ENCODE measurements at places on chromosomes 3 and 15.

DNA sequence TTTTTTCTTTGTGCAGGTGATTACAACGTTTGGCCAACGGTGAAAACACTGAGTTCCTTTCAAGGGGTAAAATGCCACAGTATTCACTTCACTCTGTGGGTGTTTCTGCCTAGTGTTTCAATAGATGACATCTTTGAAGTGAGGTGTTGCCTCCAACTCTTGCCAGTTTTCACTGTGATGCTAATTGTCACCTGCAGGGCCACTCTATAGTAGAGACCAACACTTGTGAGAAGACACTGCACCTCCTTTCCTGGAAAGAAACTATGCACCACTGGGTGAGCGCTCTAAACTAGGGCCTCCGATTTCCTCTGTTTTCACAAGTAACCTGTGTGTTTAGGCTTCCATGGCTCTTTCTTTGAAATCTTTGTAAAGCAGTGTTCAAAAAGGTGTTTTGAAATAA is 98.3 kb downstream of the THRB start:
- DNase-seq: no peak

DNA sequence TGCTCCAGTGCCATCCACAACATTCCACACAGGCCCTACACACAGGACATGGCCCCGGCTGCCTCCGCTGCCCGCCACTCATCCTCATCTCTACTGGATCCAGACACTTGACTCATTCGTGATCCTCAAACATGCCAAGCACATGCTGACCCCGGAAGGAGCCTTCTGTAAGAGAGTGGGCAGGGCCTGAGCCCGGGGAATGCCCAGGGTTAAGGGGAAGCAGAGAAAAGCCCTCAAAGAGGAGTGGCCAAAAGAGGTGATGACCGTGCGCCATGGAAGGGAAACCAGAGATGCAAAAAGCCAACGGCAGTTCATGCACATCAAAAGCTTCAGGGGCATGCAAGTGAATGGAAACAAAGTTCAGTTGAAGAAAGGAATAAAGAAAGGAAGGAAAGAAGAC is 46.1 kb downstream of the RFTN1 start:
- DNase-seq: peak; percentile 21

- DNase-seq: no peak
Observed at GRCh38 chr3:153442386-153442785, 280.4 kb downstream of the RAP2B start.

DNA sequence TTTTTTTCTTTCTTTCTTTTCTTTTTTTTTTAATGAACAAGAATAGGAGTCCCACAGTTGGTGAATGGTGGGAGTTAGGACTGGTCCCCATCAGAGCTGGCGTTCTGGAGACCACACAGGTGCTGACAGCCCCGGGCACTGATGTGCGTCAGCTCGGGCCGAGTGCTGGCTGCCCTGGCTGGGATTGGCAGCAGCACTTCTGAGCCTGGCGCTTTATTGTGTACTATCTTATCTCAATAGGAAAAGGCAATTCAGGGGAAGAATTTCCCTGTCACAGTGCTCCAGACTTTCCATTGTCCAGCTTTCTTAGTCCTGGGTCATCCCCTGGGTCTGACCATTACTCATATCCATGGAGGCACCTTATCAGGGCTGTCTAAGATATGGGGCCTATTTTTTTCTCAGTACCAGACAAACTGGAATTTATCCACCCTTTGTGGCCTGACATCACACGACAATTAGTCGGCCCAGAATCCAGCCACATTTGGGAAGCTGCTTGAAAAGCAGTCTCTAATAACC is 54.1 kb downstream of the TMEM44 start:
- no peak for DNase-seq

DNA sequence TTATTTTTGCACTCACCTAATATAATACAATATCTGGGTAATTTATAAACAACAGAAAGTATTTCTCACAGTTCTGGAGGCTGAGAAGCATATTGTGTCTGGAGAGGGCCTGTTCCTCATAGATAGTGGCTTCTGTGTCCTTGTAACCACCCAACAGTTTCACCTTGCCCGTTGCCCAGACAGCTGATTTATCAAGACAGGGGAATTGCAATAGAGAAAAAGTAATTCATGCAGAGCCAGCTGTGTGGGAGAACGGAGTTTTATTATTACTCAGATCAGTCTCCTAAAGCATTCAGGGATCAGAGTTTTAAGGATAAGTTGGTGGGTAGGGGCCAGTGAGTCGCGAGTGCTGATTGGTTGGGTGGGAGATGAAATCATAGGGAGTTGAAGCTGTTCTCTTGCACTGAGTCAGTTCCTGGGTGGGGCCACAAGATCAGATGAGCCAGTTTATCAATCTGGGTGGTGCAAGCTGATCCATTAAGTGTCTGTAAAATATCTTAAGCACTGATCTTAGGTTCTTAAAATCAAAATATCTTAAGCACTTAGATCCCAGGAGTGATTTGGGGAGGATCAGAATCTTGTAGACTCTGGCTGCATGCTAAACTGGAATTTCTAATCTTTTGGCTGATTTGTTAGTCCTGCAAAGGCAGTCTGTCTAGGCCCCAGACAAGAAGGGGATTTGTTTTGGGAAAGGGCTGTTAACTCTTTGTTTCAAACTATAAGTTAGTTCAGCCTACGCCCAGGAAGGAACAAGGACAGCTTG is 33.9 kb upstream of the C15orf39 start:
- no peak for DNase-seq

GRCh38 chr3:12499474-12499873 is 15.2 kb downstream of the TSEN2 start:
- DNase-seq: no peak

DNA sequence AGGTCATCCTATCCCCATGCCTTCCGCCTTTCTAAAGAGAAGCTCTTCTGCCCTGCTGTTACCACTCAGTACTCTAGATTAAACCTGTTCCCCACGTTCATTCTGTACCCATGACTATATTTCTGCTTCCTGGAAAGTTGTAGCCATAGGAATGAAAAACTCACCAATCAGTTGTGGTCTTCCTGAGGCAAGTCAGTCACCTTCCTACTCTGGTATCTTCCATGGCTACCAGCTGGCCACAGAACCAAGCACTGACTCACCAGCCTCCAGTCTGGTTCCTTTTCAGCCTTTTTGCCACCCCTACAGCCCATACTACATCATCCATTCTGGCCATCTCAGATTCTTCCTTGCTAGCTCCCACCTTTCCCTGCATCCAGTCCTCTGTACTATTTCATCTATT is 46.4 kb downstream of the TMEM44 start:
- no peak for DNase-seq

- DNase-seq: peak; percentile 10
Observed at GRCh38 chr3:49339581-49339940, 292 bp downstream of the USP4 start.

- DNase-seq: no peak
Observed at GRCh38 chr15:31997711-31998110, 32.6 kb upstream of the CHRNA7 start.

DNA sequence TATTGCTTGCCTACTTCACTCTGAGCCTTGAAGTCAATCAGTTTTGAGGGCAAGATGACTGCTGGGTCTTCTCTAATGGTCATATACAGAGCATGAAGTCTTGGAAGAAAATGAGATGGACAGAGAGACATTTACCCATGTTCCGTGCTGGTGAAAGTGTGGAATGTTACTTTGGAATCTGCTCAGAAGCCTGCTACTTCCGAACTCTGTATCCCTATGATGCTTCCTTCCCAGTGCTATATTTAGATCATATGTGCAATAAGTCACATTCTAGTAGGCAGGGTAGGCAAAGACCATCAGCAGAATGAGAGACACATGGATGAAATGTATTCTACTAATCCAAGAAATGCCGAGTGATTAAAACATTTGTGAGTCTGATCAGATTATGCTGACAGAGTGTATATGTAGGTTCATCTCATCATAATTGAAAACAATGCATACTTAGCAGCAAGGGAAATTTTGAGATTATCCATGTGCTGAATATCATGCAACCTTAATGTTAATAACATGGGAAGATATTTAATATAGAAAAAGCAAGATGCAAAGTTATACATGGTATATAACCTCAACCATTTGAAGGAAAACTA is 60.5 kb downstream of the RAB7A start:
- no peak for DNase-seq

DNA sequence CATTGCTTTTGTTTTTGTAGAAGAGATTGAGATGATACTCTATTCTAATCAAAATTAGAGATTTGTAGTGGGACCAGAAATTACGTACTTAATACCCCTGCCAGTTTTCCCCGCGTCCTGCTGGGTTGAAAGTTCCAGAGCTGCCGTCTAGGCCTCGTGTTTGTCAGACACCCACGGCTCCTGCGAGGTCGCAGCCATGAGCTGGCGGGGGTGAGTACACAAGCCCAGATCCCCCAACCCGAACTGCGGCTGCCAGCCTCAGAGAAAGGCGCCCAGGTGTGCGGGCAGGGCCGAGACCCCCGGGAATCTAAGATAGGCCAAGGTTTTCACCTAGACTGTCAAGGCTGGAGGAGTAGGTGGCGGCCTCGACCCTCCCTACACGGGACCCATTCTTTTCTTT is 26.3 kb downstream of the GPR160 start:
- DNase-seq: no peak

DNA sequence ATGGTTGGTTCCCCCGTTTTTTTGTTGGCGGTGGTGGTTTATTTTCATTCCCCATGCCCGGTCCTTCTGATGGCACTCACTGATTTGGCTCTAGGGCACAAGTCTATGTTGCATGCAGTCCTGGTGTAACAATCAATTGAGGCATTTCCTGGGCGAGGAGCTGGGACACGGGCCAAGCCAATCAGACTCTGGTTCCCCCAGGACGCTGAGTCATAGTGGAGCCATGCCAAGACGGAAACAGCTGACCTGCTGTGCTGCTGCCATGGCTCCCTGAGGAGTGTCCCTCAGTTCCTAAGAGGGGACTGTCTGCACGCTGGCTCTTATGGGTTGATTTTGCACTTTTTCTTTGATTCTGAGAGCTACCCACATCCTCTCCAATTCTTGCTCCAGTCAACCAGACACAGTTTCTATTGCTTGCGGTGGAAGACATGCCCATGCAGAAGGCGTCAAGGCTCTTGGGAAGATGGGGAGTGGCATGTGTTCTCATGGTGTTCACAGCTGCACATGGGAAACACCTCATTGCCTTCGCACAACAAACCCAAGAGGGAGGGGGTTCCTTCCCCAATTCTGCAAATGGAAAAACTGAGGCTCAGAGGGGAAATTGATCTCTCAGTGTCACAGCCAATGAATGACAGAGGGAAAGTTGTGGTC is 28.3 kb upstream of the ALDH1L1 start:
- DNase-seq: no peak

DNA sequence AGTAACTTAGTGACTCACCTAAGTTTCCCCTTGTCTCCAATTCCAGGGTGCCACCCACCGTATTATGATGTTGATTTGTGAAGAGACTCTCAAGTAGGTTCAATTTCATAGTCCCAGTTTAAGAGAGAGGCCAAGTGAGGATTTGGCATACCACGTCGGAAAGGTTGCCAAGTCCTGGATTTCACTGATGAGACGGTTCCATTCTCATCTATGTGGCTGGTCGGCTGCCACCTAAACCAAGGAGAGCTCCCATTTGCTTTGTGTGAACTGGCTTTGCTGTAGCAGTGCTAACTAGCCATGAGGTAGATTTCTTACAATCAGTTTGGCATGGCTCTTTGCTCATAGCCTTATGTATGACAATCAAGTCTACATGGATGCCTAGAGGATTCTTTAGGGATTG is 653.6 kb downstream of the NLGN1 start:
- no peak for DNase-seq

- no peak for DNase-seq
Observed at GRCh38 chr3:182979674-182980191, 605 bp downstream of the DCUN1D1 start.

DNA sequence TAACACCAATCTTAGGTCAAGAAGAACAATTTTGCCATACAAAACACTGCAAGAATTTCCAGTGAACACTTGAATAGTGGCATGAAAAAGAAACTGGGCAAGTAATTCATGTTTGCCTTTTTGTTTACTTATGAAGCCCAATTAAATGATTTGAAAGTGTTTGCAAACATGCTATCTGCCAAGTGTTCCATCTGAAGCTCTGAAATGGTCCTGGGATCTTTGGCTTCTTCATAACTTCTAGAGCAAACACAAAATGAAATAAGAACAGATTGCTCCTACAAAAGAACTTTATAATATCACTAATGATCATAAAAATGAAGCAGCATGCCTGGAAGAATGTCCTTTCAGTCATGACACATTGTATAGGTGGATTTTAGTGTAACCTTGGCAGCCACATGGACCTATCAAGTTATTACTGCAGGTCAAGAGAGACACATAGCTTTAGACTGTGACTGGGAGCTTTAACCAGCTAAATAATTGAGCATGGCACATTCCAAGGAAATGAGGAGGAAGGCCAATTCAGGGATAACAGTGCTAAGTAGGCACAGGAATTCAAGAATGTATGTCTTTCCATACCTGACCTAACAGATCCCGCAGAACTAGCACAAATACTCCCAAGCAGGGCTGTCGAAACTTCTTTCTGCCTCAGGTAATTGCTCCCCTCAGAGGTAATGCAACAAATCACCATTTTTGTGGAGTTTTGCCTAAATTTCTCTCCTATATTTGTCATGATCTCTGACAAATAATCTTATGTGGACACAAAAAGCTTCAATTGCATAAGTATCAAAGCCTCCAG is 144.6 kb downstream of the DUT start:
- DNase-seq: no peak

- no peak for DNase-seq
Observed at GRCh38 chr15:72271895-72272212, 500 bp downstream of the PARP6 start.

- peak; percentile 52 for DNase-seq
Observed at GRCh38 chr15:34038023-34038870, 757 bp downstream of the AVEN start.

GRCh38 chr15:80449825-80450224 is 45.6 kb downstream of the ARNT2 start:
- no peak for DNase-seq
